CD4-positive, alpha-beta T cell treated with Interleukin-21 for 1 hour (primary cell): ENCODE measurements at places on chromosomes 5 and 9.

DNA sequence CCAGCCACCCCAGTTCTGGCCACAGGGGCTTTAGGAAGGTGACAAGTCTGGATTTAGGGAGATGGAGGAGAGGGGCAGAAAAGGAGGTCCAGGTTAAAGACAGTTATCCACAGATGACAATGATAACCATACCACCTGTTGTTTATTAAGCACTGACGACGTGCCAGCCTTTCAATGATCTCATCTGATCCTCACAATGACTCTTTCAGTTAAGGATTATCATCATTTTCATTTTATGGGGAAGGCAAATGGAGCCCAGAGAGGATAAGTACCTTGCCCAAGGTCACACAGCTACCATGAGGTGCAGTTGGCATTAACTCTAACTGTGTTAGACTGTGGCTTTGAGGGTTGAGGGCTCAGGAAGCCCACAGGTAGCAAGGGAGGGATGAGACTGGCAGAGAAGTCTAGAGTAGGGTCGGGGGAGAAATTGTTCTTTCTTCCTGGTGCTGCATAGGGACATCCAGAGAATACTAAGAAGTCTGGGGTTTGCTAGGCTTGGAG lies 21.5 kb upstream of the JADE2 start:
- no peak for DNase-seq

- DNase-seq: no peak
These were observed 17.5 kb downstream of the ANKRD33B start for GRCh38 chr5:10581424-10581748.

DNA sequence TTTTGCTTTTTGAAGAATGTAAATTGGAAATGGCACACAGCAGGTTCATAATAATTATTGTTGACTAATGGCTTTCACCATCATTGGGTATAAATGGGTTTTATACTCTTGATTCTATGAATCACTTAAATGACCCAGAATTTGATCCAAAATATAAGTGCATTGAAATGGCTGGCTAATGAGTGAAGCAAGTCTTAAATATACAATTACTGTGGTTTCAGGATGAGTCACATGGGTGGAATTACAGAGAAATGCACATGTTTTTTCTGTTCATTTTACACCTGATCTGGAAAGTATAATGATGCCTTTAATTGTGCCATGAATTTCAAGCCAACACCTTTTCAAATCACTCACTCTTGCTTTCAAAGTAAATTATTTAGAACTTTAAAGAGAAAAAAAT lies 380.8 kb upstream of the CD180 start:
- no peak for DNase-seq

GRCh38 chr9:79708541-79708940 lies 136.8 kb downstream of the TLE4 start:
- DNase-seq: no peak

DNA sequence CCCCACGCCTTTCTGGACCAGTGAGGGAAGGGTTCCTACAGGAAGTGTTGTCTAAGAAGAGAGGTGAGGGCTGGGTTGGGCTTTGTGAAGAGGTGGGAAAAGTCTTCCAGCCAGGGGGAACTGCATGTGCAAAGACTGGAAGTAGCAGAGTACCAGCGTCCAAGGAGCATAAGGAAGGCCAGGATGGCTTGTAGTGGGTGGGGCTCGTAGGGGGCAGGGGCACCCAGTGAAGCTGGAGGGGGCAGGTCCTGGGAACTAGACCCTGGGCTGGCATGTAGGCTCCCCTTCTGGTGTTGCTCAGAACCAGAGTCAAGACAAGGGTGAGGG lies 20.4 kb downstream of the PRRX2 start:
- DNase-seq: no peak

- DNase-seq: no peak
These were observed 13.4 kb upstream of the SLC2A6 start for GRCh38 chr9:133492061-133493021.

GRCh38 chr9:86531273-86531970 lies 177.2 kb upstream of the TUT7 start:
- DNase-seq: no peak

GRCh38 chr9:14080959-14081542 lies 232.9 kb downstream of the NFIB start:
- no peak for DNase-seq

DNA sequence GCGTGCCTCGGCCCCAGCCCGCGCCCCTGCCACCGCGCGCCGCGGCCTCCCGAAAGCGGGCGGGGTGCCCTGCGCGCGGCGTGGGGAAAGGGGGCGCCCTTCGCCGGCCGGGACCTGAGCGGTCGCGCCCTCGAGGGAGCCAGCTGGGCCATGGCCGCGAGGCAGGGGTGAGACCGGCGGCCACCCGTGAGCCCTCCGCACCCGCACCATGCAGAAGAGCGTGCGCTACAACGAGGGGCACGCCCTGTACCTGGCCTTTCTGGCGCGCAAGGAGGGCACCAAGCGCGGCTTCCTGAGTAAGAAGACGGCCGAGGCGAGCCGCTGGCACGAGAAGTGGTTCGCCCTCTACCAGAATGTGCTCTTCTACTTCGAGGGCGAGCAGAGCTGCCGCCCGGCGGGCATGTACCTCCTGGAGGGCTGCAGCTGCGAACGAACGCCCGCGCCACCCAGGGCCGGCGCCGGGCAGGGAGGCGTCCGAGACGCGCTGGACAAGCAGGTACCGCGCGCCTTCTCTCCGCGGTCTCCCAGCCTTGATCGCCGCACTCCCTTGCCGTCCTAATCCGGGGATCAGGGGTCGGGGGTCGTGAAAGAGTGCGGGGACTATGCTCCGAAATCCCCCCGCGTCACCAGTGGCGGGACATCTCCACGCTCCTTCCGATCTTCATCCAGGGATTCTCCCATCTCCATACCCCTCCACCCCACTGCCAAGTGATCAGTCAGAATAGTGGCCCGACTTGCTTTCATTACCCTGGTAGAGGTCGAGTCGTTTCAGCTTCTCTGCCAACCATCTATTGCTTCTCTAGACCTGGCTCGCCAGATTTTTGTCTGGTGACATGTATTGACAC lies 590 bp downstream of the RASGRF2 start:
- peak; percentile 57 for DNase-seq

- no peak for DNase-seq
These were observed 70.4 kb upstream of the ANKRD55 start for GRCh38 chr5:56303511-56303910.

GRCh38 chr5:168552146-168552545 lies 23.0 kb downstream of the FBLL1 start:
- DNase-seq: no peak

- no peak for DNase-seq
These were observed 1.5 kb upstream of the LYSMD3 start for GRCh38 chr5:90530736-90531487.

- DNase-seq: no peak
These were observed 62.6 kb downstream of the ANGPTL2 start for GRCh38 chr9:127059765-127060361.
